ENCODE measurements at places on chromosomes 7 and 10.

GRCh38 chr7:155338632-155339320 is 41.1 kb downstream of the INSIG1 start:
- no peak for DNase-seq

DNA sequence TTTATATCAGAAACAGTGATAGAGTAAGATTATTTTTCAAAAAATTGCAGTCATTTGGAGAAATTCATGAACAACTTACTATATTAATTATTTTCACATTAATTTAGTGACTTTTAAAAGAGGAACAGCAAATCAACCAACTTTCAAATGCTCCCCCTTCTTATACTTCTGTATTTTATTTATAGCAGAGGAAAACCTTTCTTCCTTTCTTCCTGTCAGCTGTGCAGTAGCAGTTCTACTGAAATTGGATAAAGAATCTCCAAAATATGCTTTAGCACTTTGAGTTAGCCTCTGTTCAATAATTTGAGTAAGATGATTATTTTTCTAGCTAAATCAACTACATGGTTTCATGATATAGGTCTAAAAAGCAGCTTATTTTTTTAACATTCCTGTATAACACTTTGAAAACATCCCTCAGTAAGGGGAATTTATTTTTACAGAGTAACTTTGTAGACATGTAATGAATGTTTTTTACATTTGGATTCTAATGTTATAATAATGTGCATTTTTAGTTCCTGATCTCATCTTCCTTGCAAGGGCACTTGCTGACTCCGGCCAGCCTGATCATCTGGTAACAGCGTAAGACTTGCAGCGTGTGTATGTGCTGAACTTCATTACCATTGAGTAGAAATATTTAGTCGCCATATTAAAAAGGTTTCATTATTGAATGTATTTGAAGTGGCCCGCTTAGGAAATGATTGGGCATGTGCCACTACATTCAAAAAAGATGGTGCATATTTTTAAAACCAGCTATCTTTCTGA is 158.3 kb upstream of the HDAC9 start:
- DNase-seq, result no peak

- no peak for DNase-seq
Measured at GRCh38 chr7:91565499-91566401, 301.5 kb downstream of the FZD1 start.

DNA sequence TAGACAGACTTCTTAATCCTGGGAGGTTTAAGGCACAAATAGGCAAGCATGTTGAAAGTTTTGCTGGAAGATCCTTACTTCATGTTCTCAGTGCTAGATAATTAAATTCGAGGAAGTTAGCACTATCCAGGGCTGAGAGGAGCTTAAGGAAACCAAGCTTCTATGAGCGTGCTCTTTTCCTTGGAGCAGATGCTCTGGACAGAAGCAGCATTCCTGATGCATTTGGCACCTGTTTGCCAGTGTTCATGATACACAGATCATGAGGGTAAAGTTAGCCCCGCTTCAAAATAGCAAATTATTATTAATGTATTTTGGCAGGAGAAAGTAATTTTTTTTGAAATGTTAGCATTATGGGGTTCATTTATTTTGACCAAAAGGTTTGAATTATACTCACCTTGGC is 9.4 kb downstream of the HDAC9 start:
- no peak for DNase-seq

DNA sequence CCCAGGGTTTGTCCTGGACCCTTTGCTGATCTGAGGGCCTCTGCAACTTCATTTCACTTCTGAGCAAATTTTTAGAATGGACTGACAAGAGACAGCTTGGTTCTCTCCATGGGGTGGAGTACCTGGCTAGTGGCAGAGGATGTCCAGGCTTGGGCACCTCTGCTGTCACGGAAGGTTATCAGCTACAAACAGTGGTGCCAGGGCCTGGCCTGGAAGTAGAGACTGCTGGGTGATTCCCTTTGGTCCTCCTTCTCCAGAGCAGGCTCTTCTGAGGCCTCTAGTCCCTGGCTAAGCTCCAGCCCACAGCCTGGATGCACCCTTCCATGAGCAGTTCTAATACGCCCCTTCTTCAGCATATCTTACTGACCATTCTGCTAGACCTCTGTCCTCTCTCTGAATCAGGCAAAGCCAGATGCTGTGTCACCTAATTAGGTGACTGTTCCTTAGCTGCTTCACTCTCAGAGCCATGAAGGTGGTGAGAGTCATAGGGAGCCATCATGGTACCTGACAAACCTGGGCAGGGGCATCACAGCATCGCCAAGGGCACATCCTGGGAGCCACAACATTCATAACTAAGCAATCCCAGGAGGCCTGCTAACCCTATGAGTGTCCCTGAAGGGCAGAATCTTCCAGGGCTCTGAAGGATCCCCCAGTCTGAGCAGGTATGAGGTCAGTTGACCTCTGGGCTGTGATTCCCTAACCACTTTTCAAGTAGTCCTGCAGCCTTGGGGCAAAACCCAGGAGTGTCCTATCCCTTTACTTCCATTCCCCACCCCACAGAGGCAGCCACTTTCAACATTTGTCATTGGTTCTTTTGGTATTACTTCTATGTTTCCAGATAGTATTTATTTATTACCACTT is 4.0 kb downstream of the ARHGAP22 start:
- DNase-seq, result no peak

Measured in keratinocyte (primary cell).